ENCODE measurements at places on chromosomes 16 and 17.

GRCh38 chr16:70735141-70735979, 49.5 kb upstream of the MTSS2 start:
- no peak for DNase-seq

DNA sequence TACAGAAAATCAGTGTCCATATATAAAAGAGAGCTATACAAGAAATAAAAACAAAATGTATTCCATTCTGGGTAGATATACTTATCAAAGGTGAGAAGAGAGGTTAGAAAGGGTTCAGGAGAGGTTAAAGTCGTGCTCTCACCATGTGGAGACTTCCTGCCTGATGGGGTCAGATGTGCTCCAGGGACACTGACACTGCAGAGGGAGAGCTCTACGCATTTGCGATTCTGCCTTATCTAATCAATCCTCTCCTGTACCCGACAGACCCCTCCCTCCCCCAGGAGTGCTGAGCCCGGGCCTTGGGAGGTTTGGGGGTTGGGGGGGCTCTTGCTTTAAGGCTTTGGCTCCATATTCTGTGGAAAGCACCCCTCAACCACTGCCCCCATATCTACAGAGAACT, 16.6 kb upstream of the SLC5A11 start:
- no peak for DNase-seq

- no peak for DNase-seq
Measured at GRCh38 chr16:11060842-11061241, 116.5 kb downstream of the CLEC16A start.

GRCh38 chr16:57032931-57033330, 43.6 kb downstream of the NLRC5 start:
- no peak for DNase-seq

Data from globus pallidus (tissue), 1 donor.